Activated CD8-positive, alpha-beta memory T cell treated with anti-CD3 and anti-CD28 coated beads for 1 hour (primary cell): ENCODE measurements at places on chromosomes 3 and 15.

DNA sequence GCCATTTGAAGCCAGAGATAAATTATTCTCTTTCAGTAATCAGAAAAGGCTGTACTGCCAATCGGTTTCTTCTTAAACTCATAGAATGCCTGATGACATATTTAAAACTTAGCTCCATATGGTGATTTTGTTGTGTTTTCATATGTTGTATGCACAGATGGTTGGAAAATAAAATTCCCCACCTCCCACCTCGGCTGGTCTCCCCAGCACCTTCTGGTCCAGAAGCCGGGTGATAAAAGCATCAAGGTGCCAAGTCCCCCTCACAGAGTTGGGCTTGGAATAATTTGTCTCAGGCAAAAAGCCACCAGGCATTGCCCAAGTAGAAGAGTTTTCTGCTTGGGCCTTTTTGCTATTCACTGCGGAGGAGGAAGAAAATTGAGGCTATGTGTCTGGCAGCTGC, 18.4 kb downstream of the LARS2 start:
- no peak for DNase-seq

DNA sequence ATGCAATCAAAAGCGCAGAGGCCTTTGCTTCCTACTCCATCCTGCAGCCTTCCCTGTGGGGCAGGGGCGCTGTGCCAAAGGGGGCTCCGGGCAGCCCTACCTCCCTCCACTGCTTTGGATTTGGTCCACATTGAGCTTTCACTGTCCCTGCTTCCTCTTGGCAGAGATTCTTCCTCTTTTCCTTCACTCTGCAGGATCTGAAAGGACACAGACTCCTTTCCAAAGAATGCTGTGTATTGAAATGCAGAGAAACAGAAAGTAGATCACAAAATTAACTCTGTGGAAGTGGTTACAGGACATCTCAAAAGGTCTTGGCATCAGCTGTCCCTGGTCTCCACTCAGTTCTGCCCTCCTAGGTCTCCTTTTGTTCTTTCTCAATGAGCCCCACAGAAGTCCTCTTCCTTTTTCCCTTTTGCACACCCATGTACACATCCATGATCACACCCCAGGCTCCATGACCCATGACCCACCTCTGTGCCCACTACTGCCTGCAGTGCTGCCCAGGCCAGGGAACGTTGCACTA, 64.1 kb downstream of the CCR1 start:
- no peak for DNase-seq

DNA sequence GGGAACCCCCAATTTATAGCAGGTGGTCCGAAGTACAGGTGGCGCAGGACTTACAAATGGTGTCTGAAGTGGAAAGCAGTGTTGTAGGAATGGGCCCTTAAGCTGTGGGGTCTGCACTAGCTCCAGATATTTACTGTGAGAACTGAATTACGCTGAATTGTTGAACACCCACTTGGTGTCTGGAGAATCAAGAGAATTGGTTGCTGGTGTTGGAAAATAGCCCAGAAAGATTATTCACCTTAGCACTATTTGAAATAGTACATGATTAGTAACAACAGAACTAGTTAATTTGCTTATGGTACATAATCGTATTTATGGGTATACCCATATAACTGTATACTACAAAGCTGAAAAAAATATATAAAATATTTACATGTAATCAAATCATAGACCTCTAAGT, 64.8 kb downstream of the ADAM10 start:
- no peak for DNase-seq

GRCh38 chr15:41814534-41814933, 13.4 kb upstream of the JMJD7 start:
- DNase-seq: no peak

GRCh38 chr3:143351354-143351753, 231.8 kb downstream of the CHST2 start:
- DNase-seq: no peak

DNA sequence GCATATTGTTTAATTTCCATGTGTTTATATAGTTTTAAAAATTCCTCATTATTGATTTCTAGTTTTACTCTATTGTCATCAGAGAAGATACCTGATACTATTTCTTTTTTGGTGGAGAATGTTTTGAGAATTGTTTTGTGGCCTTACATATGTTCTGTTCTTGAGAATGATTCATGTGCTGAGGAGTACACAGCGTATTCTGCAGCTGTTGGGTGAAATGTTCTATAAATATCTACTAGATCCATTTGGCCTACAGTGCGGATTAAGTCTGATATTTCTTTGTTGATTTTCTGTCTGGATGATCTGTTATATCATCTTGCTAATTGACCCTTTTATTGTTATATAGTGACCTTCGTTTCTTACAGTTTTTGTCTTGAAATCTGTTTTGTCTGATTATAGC, 109.7 kb downstream of the UBE2E2 start:
- no peak for DNase-seq

DNA sequence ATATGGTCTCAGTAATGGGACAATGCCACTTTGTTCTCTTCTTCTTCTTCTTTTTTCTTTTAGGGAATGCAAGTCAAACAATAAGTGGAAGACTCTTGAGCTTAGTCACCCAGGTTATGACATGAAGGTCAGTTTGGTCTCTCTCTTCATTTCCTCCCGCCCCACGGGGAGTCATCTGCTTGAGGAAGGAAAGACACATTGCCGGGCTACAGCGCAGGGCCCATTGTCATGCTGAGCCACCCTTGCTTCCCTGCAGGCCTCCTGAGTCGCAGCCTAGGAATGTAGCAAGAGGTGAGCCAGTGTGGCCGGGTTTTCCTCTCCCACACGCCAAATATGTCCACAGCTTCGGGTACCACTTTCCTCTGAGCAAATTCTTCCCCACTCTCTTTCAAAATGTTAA, 47.6 kb downstream of the RAP2B start:
- no peak for DNase-seq

- DNase-seq: no peak
Measured at GRCh38 chr3:105238367-105238766, 128.3 kb upstream of the ALCAM start.

DNA sequence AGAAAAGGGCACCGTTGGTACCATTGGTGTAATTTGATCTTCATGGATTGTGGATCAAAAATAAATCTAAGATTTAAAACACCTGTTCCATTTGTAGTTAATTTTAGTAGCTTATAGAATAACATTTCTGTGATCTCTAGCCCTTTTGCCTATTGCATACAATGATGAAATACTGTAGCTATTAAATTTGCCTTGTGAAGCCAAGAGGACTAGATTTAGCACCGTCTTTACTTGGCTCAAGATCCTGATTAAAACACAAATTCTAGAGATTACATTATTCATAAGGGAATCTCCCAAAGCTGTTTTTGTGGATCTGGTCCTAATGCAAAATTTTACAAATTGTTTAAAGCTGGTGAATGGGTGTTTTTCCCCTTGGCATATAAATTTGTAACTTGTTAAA, 8.2 kb downstream of the TBC1D23 start:
- DNase-seq: no peak

GRCh38 chr3:40341671-40342070, 32.2 kb downstream of the EIF1B start:
- no peak for DNase-seq

- no peak for DNase-seq
Measured at GRCh38 chr15:42749266-42749665, 12.3 kb upstream of the CDAN1 start.

DNA sequence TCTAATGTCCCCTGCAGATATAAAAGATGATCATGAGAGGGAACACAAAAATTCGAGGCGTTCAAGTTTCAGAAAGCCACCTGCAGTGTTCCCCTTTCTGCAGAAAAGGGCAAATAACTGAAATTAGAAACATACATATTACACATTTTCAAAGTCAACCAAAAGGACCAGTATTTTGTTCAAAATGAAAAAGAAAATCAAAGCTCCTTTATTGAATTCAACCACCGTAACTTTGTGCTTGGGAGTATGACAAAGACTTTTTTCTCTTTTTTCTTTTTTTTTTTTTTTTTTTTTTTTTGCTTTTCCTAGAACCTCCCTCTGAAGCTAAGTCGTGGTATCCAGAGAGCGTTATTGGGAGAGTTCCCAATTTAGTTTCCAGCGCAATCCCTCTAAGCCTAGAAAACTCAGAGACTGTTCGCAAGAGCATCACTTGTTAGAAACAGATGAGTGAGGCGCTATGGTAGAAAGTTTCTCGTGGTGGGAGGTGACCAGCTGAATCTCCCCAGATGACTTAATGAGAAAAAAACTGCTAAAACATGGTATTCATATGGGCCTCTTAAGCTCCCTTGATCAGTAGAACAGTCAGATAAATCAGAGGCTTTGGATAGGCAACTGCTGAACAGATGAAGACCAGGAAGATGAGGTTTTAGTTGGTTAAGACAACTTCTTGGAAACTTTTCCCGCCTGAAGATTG, 77.4 kb downstream of the MB21D2 start:
- no peak for DNase-seq

GRCh38 chr3:169356284-169356955, 307.1 kb downstream of the MECOM start:
- DNase-seq: no peak

DNA sequence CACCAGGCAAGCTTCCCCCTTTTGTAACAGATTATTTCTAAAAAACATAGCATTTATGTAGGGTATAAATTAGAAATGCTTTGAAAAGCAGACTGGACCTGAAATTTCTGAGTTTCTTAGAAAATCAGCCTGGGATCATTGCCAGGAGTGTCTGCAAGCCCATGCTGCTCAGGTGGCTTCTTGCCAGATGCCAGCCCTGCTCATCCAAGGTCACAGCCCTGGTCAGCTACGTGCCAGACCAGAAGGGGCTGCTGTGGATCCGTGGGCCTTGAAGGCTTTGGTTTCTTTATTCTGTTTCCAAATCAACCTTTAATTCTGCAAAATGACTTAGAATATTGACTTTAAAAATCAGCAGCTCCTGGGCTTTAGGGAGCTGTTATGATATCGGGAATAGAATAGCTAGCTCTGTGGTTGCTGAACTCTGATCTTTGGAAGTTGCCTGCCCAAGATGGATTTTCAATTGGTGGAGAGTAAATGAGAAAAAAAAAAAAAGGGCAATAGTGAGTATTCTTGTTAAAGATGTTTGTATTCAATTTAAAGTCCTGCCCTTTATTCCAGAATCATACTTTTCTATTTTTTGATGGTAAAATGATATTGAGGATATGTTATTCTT, 370.1 kb upstream of the ONECUT1 start:
- DNase-seq: no peak

DNA sequence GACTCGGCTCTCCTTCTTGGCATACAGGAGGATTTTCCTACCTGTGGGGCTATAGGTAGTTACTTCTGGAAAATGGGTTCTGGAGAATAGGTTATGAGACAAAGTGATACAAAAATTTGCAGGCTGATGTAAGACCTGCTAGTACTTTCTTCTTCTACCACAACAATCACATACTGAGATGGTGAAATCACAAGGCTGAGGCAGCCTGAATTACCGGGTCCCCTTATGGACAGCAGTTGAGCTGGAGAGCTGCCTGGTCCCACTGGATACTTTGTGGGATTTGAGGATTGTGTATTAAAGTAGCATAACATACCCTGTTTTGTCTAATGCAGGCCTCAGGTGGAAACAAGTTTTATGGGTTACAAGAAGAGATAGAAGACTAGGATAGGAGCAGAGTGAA, 86.5 kb upstream of the FAM98B start:
- no peak for DNase-seq

DNA sequence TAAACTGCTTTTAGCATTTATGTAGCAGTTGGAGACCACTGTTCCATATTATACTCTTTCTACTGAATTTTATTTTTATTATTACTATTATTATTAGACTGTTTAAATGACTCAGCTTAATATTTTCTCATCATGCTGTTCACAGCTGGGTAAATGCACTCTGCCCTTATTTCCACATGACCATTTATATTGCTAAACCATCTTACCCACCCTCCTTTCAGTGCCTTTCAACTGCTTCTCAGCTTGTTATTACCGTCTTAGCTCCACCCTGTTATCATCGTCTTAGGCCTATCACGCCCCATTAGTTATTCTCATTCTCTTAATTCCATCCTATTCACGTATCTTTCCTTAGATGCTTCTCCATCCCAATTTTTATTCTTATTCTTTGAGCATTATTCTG, 212.6 kb downstream of the GAP43 start:
- no peak for DNase-seq

GRCh38 chr3:119835556-119835955, 53.7 kb downstream of the NR1I2 start:
- no peak for DNase-seq

- no peak for DNase-seq
Measured at GRCh38 chr3:173711619-173712018, 314.1 kb downstream of the NLGN1 start.

DNA sequence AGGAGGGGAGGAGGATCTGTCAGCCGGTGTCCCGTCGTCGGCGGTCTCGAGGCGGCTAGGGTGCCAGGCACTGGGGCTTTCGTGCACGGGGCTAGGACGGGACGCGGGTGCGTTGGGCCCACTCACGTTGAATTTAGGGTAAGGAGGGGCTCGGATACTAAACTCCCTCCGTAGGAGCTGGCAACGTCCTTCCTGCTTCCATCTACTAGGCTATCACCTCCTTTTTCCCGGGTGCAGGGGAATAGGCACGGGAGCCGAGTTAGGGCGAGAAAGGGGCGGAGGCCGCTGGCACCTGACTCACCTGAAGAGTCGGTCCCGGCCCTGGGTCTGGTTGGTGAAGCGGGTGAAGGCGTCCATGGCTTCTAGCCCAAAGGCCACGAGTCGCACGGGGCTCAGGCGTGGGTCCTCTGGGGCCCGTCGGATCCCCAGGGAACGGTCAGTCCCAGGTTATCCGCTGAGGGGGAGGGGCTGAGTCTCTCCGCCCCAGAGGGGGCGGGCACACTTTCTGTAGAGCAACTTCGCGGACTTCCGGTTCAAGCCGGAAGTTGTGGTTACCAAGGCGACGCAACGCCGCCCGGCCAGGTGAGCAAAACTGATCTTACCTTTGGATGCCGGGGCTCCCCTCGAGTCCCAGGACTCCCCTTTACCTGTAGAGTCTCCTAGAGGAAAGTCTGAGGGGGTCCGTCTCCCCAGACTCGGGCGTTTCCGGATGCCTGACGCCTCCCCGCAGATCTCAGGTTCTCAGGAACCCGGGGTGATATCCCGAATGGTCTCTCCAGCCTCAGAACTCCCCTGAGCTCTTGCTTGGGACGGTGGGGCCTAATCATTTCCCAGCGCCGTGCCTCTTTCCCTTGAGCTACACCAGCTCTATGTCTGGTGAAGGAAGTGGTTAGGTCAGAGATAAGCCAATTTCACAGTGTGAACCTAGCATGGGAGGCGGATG, at the start of the genes PEX11A and WDR93:
TSS of gene PEX11A (minus strand) at position 479 of the 943 bp plus-strand sequence. CDS start at position 357, 122 bp downstream.
TSS of gene WDR93 (plus strand) at position 536 of the 943 bp plus-strand sequence. CDS start 10,936 bp downstream, outside the sequence.
- peak; percentile 58 for DNase-seq

- no peak for DNase-seq
Measured at GRCh38 chr15:39835550-39835949, 52.9 kb upstream of the FSIP1 start.

DNA sequence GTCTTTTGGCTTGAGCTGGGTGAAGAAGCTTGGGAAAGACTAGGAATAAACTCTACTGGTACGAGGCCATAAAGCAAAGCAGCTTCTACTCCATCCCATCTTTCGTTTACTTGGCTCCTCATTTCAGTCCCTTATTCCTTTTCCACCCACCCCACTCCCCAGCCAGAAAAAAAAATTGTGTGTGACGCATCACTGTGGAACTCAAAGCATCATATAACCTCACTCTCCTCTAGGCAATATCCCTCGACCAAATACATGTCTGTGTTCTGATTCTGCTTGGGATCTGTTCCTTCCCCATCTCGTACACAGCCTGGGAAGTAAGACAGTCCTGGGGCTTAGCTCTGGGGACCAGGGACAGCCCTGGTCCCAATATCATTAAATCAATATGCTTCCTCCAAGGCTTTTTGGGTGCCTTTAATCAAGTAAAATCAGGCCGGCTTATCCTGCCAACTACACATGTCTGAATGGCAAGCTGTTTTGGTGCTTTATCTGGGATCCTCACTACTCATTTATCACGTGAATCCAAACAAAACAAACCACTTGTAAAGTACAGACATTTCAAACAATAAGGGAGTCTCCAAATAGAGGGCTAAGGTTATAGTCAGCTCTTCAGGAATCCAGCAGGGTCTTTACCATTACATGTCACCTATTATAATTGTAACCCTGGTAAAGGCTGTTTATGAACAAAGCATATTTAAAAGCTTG, 74.9 kb upstream of the ZBED2 start:
- no peak for DNase-seq
